ENCODE measurements at places on chromosomes 3 and 15.
A peak's percentile ranks its signal among the peaks of the same experiment; 100 is the strongest.

DNA sequence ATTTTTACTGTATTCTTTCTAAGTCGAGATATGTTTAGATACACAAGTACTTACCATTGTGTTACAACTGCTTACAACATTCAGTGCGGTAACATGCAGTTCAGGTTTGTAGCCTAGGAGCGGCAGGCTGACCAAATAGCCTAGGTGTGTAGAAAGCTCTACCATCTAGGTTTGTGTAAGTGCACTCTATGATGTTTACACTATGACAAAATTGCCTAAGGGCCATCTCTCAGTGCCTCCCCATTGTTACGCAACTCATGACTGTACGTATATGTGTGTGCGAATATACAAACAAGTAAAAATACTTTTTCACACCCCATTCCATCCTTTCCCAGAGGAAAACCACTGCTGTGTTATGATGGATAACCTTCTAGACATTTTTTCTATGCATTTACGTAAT is 44.3 kb downstream of the PXYLP1 start:
- DNase-seq, result no peak

GRCh38 chr3:115099986-115100571 is 47.0 kb downstream of the ZBTB20 start:
- no peak for DNase-seq

GRCh38 chr15:101029971-101030661 is 111.0 kb downstream of the LRRK1 start:
- DNase-seq, result no peak

- no peak for DNase-seq
Measured at GRCh38 chr3:64728428-64728827, 40.6 kb upstream of the ADAMTS9 start.

DNA sequence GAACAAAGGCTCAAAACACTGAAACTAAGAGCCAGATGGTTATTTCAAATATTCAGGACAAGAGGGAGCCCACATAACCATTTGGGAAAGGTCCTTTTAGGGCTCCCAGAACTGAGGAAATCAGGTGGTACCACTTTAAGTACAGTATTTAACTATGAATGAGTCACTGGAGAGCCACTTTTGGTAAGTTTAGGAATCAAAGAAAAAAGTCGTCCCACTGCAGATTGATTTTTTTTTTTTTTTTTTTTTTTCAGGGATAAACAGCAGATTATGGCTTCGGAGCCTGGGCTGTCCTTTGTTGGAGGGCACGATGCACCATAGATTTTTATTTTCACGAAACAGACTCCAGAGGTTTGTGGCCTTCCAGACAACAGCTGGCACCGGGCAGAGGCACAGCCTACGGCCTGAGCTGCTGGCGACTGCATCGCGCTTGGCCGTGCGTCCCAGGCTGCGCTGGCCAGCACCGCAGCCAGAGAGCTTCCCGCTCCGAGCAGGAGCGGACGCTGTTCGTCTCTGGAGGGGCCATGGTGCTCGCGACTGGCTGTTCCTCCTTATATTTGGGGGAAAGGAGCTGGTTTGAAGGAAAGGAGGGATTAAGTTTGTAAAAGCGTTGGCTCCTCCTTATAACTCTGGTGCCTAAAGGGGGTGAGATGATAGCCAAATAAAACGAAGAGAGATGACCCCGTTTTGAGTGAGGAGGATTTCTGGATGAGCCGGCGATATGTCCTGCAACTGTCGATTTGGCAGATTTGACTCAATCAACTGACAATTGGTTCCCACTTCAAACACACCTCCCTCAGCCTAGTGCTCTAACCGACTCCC is 152.9 kb upstream of the GOLIM4 start:
- DNase-seq, result peak; percentile 52

DNA sequence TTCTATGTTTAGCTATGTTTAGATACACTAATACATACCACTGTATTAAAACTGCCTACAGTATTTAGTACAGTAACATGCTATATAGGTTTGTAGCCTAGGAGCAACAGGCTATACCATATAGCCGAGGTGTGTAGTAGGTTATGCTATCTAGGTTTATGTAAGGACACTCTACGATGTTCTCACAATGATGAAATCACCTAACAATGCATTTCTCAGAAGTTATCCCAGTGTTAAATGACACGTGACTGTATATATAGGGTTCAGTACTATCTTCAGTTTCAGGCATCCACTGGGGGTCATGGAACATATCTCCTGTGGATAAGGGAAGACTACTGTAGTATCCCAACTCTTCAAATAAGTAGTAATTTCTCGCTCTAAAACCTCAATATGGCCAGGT is 97.4 kb downstream of the TMCC1 start:
- DNase-seq, result no peak

DNA sequence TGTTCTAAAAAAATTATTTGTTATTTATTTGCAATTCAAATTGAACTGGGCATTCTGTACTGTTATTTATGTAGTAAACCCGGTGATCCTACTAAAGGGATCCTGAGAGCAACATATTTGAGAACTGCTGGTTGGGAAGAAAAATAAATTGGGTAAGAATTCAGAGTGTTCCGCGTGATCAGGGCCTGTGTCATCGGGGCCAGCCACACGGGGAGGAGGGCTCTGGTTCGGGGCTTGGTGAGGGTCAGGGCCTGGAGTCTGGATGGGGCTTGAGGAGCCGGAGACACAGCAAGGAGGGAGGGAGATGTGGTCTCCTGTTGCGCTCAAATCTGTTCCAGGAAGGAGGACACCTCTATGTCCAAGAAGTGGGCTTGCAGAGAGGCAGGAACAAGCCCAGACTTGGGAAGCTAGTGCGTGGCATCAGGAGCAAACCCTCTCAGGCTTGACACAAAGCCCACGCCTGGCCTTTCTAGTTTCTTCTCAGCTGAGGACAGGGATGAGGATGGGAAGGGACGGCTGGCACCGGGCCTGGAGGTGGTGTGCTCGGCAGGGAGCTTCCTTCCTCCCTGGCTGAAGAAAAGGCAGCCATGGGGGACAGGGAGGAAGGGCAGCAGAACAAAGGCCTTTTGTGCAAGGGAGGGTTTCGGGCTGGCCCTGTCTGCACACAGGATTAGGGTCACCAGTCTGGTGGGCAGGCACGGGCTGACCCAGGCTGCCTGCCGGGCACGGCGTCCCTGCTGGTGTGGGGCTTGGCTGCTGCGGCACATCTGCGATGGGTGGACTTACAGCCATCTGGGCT is 22.9 kb upstream of the FBLN2 start:
- no peak for DNase-seq

GRCh38 chr3:136545664-136546268 is 206.4 kb downstream of the STAG1 start:
- DNase-seq, result no peak

DNA sequence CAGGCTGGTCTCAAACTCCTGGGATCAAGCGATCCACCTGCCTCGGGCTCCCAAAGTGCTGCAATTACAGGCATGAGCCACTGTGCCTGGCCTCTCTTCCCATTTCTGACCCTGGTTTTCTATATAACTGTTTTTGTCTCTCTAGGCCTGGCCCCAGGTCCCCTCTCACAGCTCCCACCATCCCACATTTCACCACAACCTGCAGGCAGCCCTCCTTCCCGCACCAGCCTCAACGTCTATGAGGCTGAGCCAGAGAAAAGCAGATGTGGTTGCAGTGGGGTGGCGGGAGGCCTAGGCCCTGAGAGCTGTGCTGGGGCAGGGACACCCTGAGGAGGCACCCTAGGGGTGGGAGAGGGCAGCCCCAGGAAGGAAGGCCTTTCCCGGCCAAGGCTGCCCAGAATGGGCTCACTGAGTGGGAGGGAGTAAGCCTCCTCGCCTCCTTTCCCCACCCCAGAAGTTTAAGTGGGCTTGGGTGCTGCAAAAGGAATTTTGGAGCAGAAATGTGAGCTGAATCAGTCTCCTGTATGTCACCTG is 99.7 kb downstream of the LSM3 start:
- DNase-seq, result no peak

GRCh38 chr3:171528102-171528501 is 67.9 kb upstream of the TNIK start:
- no peak for DNase-seq

- no peak for DNase-seq
Measured at GRCh38 chr15:29124581-29125381, 144.8 kb downstream of the NSMCE3 start.

DNA sequence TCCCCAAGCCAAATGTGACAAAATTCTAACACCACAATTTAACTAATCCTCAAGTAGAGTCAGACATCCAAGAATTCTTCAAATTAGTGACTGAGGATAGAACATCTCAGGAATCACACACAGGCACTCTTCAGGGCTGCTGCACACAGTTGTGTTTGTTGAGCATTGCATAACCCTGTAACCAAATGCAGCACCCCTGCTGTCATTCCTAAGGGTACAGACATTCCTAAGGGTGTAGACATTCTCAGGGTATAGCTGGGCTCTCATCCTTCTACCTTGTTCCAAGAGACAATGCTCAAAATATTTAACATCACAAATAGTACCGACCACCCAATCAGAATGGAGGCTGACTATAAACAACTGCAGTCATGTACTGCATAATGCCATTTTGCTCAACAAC is 107.1 kb upstream of the UBE2E2 start:
- no peak for DNase-seq

- DNase-seq, result no peak
Measured at GRCh38 chr15:26102365-26102764, 239.2 kb upstream of the ATP10A start.

- DNase-seq, result no peak
Measured at GRCh38 chr3:83670416-83670815, 1288.4 kb upstream of the CADM2 start.

GRCh38 chr3:20898962-20899361 is 713.0 kb upstream of the SGO1 start:
- no peak for DNase-seq

- no peak for DNase-seq
Measured at GRCh38 chr3:56758539-56758981, 43.2 kb downstream of the ARHGEF3 start.
